ENCODE measurements at places on chromosomes 16 and 17.
A peak's percentile ranks its signal among the peaks of the same experiment; 100 is the strongest.

- H3K36me3 ChIP-seq: no peaks in the 10 kb centered on the region
- H3K27ac ChIP-seq: no peak overlapping the region
- H3K27me3 ChIP-seq: no peaks in the 10 kb centered on the region
- no peak for DNase-seq
- no peak overlapping the region for H3K4me3 ChIP-seq
These were observed 3.7 kb upstream of the CDC42EP4 start for GRCh38 chr17:73315471-73315870.

- H3K4me1 ChIP-seq: peaks cover 39% of the 10 kb centered on the region
- peak overlapping the region; percentile 23 for H3K27ac ChIP-seq
- no peaks in the 10 kb centered on the region for H3K36me3 ChIP-seq
- peak overlapping the region; percentile 67 for H3K4me3 ChIP-seq
- no peak for DNase-seq
These were observed 1.7 kb upstream of the MNT start for GRCh38 chr17:2402544-2402943.

- no peak overlapping the region for H3K27ac ChIP-seq
- H3K4me1 ChIP-seq: no peaks in the 10 kb centered on the region
- H3K27me3 ChIP-seq: peaks cover 9% of the 10 kb centered on the region
- no peak overlapping the region for H3K4me3 ChIP-seq
- H3K36me3 ChIP-seq: no peaks in the 10 kb centered on the region
- DNase-seq: no peak
These were observed 5.1 kb downstream of the RHBDF1 start for GRCh38 chr16:67183-67791.

- peaks cover 39% of the 10 kb centered on the region for H3K4me1 ChIP-seq
- no peak overlapping the region for H3K27ac ChIP-seq
- no peaks in the 10 kb centered on the region for H3K27me3 ChIP-seq
These were observed 39.7 kb downstream of the PIK3R5 start for GRCh38 chr17:8925808-8926207.

DNA sequence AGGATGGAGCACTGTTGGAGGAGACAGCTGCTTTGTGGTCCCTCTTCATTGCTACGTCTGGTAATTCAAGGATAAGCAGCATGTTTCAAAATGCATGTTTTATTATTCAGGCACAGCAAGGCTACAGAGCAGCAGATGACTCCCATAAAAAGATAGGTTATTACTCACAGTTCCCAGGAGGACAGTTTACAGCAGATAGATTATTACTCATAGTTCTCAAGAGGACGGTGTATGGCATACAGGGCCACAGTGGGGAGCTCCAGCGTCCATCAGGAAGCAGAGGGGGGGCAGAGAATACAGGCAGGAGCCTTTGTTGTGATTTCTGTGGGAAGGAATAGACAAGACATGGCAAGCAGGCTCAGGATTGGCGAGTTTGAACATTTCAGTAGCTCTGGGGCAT lies 72.9 kb downstream of the DNAH9 start:
- DNase-seq: no peak
- no peaks in the 10 kb centered on the region for H3K27me3 ChIP-seq
- H3K27ac ChIP-seq: no peak overlapping the region
- H3K36me3 ChIP-seq: no peaks in the 10 kb centered on the region
- H3K4me3 ChIP-seq: no peak overlapping the region
- no peaks in the 10 kb centered on the region for H3K4me1 ChIP-seq

- no peaks in the 10 kb centered on the region for H3K36me3 ChIP-seq
- H3K4me1 ChIP-seq: no peaks in the 10 kb centered on the region
- H3K27me3 ChIP-seq: peaks cover 4% of the 10 kb centered on the region
- no peak overlapping the region for H3K27ac ChIP-seq
These were observed 26.6 kb upstream of the NLRP1 start for GRCh38 chr17:5610956-5611355.

GRCh38 chr17:2369039-2369438 lies 31.7 kb downstream of the SGSM2 start:
- no peak overlapping the region for H3K4me3 ChIP-seq
- H3K4me1 ChIP-seq: no peaks in the 10 kb centered on the region
- DNase-seq: no peak
- H3K36me3 ChIP-seq: peaks cover 4% of the 10 kb centered on the region
- H3K27ac ChIP-seq: no peak overlapping the region
- H3K27me3 ChIP-seq: no peaks in the 10 kb centered on the region

- peak; percentile 18 for DNase-seq
- H3K27me3 ChIP-seq: peaks cover 2% of the 10 kb centered on the region
- H3K36me3 ChIP-seq: no peaks in the 10 kb centered on the region
- peaks cover 5% of the 10 kb centered on the region for H3K4me1 ChIP-seq
- H3K4me3 ChIP-seq: no peak overlapping the region
- H3K27ac ChIP-seq: no peak overlapping the region
These were observed 80.8 kb upstream of the HSBP1 start for GRCh38 chr16:83727018-83727417.

GRCh38 chr17:82887255-82888164 lies 47.7 kb upstream of the ZNF750 start:
- H3K27me3 ChIP-seq: no peaks in the 10 kb centered on the region
- DNase-seq: no peak
- H3K36me3 ChIP-seq: peaks cover 16% of the 10 kb centered on the region
- H3K4me1 ChIP-seq: peaks cover 56% of the 10 kb centered on the region

DNA sequence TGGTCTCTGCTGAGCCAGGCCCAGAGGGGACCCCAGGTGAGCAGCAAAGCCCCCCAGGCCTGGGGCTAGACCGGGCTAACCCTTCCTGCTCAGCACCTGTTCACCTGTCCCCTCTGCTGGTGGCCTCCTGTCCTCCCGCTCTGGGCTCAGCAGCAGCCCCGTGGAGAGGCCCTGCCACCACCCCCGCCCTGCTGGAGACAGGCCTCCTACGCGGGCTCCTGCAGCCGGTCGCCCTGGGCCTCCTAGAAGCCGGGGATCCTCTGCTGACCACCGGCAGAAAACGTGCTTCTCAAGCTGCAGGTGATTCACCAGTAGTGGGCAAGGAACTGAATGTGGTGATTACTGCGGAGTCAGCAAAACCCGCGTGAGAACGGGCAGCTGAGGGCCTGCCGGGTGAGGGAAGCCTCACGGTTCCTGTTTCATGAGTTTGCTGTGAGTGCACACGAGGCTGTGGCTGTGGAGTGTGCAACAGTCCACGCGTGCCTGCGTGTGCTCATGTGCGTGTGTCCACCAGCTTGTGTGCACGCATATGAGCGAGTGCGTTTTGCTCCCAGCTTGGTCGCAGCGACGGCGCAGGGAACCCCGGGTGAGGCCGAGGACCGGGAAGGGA lies 792 bp downstream of the SECTM1 start:
- H3K36me3 ChIP-seq: no peaks in the 10 kb centered on the region
- peak; percentile 42 for DNase-seq
- peak overlapping the region; percentile 63 for H3K4me3 ChIP-seq
- peaks cover 23% of the 10 kb centered on the region for H3K4me1 ChIP-seq
- H3K27ac ChIP-seq: no peak overlapping the region
- peaks cover 7% of the 10 kb centered on the region for H3K27me3 ChIP-seq

- H3K4me1 ChIP-seq: no peaks in the 10 kb centered on the region
- H3K27me3 ChIP-seq: peaks cover 6% of the 10 kb centered on the region
- no peaks in the 10 kb centered on the region for H3K36me3 ChIP-seq
- no peak overlapping the region for H3K4me3 ChIP-seq
- H3K27ac ChIP-seq: no peak overlapping the region
These were observed 55.1 kb upstream of the EMP2 start for GRCh38 chr16:10635365-10636021.

GRCh38 chr16:88812513-88813268 lies 963 bp upstream of the APRT start:
- peaks cover 14% of the 10 kb centered on the region for H3K4me1 ChIP-seq
- no peaks in the 10 kb centered on the region for H3K27me3 ChIP-seq
- H3K4me3 ChIP-seq: peak overlapping the region; percentile 91
- peak overlapping the region; percentile 96 for H3K27ac ChIP-seq
- DNase-seq: peak; percentile 58
- peaks cover 31% of the 10 kb centered on the region for H3K36me3 ChIP-seq

GRCh38 chr16:88805887-88806393 lies 2.4 kb downstream of the CDT1 start:
- no peak overlapping the region for H3K27ac ChIP-seq
- no peaks in the 10 kb centered on the region for H3K27me3 ChIP-seq
- DNase-seq: no peak
- peaks cover 57% of the 10 kb centered on the region for H3K36me3 ChIP-seq
- peaks cover 15% of the 10 kb centered on the region for H3K4me1 ChIP-seq

GRCh38 chr17:36092230-36092629 lies 2.3 kb upstream of the CCL3 start:
- H3K27ac ChIP-seq: peak overlapping the region; percentile 87
- H3K27me3 ChIP-seq: peaks cover 7% of the 10 kb centered on the region
- peak overlapping the region; percentile 31 for H3K4me3 ChIP-seq
- H3K36me3 ChIP-seq: peaks cover 7% of the 10 kb centered on the region

GRCh38 chr16:65235339-65236177 lies 113.7 kb upstream of the CDH11 start:
- no peaks in the 10 kb centered on the region for H3K36me3 ChIP-seq
- H3K4me3 ChIP-seq: no peak overlapping the region
- no peaks in the 10 kb centered on the region for H3K4me1 ChIP-seq
- H3K27me3 ChIP-seq: no peaks in the 10 kb centered on the region
- no peak for DNase-seq

GRCh38 chr17:42200706-42201457 lies 6.6 kb upstream of the GHDC start:
- H3K36me3 ChIP-seq: peaks cover 20% of the 10 kb centered on the region
- DNase-seq: no peak
- no peaks in the 10 kb centered on the region for H3K4me1 ChIP-seq
- peak overlapping the region; percentile 46 for H3K27ac ChIP-seq

DNA sequence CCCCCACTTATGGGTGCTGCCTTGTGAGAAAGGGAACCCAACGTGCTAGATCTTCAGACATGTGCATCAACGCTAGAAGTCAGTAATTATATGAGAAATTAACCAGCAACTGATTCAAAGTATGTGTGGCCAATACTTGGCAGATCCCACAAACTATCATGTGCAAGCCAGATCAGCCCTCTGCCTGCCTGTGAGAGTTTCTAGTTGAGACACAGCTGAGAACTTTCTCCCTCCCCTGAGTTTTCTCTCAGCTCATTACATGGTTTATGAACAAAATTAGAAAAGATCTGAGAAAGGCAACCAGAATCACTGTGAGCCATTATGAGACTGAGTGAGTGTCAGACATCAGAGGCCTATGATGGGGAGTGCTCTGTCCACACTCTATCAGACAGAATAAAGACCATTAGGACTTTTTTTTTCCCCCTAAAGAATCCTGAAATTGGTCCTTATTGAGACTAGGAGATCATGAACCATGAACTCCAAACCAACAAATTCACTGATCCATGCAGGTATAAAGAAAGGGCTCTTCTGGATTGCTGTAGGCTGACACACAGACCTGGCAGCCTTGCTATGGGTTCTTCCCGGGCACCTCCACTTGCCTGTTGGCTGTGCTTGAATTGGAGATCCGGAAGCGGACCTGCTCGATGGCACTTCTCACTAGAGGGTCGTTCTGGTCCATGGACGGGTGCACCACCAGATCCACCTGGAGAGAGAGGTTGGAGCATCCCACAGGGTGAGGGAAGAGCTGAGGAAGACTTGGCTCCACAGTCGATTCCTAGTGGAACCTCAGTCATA lies 51.5 kb downstream of the GTF3C1 start:
- H3K4me1 ChIP-seq: no peaks in the 10 kb centered on the region
- H3K27ac ChIP-seq: no peak overlapping the region
- DNase-seq: no peak
- peaks cover 26% of the 10 kb centered on the region for H3K36me3 ChIP-seq

DNA sequence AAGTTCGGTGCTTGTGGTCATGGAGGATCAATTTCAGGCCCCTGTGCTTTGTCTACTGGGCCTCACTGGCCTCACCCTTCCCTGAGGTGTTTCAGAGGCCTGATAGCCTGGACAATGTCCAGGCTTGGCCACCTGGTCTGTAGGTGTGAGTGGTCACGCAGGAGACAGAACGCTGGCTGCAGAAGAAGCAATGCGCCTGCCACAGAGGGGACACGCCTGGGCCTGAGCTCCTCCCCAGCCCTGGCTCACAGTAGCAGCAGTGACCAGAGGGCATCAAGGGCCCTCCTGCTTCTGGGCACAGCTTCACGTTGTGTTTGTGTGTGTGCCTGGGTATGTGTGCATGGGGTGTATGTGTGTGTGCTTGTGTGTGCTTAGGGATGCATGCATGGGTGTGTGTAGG lies 1.9 kb upstream of the PITPNM3 start:
- H3K27ac ChIP-seq: no peak overlapping the region
- peaks cover 51% of the 10 kb centered on the region for H3K27me3 ChIP-seq
- H3K4me1 ChIP-seq: peaks cover 8% of the 10 kb centered on the region
- no peaks in the 10 kb centered on the region for H3K36me3 ChIP-seq
- no peak for DNase-seq
- H3K4me3 ChIP-seq: no peak overlapping the region

DNA sequence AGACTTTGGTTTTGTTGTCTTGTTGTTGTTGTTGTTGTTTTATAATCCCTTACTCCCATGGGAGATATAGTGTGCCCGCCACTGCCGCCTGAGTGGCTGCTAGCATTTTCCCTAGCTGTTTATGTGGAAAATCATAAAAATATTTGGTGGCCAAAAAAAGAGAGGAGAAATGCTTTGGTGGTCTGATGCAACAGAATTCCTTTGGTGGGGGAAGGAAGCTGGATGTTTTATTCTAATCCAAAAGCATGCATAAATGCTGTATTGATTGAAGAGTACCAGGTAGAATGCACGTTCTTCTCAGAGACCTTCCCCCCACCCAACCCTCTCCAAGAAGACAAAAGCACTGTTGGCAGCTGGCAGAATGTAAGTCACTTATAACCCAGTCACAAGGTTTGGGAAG lies 93.2 kb downstream of the C17orf67 start:
- H3K27me3 ChIP-seq: peaks cover 3% of the 10 kb centered on the region
- no peaks in the 10 kb centered on the region for H3K36me3 ChIP-seq
- no peak overlapping the region for H3K4me3 ChIP-seq
- no peaks in the 10 kb centered on the region for H3K4me1 ChIP-seq

DNA sequence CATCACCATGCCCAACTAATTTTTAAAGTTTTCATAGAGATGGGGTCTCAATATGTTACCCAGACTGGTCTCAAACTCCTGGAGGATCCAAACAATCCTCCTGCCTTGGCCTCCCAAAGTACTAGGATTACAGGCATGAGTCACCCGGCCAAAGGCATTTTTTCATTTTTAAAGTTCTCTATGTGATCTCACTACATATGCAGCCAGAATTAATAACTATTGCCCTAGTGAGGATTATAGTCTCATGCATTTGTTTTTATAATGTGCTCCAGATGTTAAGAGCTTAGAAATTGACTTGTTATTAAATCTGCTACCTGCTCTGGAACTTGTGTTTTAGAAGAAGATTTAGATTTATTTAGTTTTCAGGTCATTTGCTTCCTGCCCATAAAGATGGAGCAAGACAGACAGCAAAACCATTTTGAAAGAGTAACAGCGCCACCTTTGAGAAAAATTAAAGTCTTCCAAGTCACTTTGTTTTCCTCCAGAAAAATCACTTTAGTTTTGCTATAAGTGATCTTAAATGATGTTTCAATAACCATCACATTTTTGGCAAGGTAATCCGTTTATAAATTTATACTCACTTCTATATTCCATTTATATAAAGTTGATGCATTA lies 79.5 kb downstream of the CA4 start:
- DNase-seq: no peak
- no peak overlapping the region for H3K27ac ChIP-seq
- no peak overlapping the region for H3K4me3 ChIP-seq
- peaks cover 2% of the 10 kb centered on the region for H3K36me3 ChIP-seq
- H3K27me3 ChIP-seq: no peaks in the 10 kb centered on the region

Data from activated CD8-positive, alpha-beta T cell treated with anti-CD3 and anti-CD28 coated beads for 36 hours (primary cell).